ENCODE measurements at places on chromosomes 7 and 10.
A peak's percentile ranks its signal among the peaks of the same experiment; 100 is the strongest.

GRCh38 chr10:42972946-42973345 lies 103.9 kb upstream of the RET start:
- DNase-seq, result no peak

- no peak for DNase-seq
Observed at GRCh38 chr7:102122026-102122425, 164.6 kb upstream of the SH2B2 start.

GRCh38 chr10:17802976-17803375 lies 6.2 kb upstream of the MRC1 start:
- DNase-seq, result no peak

DNA sequence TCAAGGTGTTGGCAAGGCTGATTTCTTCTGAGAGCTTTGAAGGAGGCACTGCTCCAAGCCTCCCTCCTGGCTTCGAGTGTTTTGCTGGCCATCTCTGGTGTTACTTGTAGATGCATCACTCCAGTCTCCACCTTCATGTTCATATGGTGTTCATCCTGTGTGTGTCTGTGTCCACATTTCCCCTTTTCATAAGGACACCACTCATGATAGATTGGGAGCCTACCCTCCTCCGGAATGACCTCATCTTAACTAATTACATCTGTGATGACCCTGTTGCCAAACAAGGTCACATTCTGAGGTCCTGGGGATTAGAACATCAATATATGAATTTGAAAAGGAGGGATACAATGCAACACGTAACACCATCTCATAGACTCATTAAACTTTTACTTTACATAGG lies 119.0 kb downstream of the CREB5 start:
- DNase-seq, result no peak

DNA sequence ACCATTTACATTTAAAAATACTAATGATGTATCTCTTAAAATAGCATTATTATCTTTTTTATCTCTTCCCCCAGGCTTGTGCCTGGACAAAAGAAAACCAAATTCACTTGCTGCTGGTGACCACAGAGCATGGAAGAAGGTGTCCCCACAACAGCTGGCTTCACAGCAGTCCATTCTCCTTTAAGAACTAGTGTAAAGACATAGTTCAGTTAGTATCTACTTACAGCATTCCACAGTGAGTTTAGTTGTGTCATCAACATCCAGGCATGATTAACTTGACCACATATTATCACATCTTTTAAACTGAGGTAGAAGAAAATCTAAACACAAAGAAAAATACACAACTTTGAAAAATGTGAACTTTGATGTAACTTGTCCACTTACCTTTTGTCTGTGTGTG lies 55.0 kb downstream of the LRRC17 start:
- DNase-seq, result no peak

DNA sequence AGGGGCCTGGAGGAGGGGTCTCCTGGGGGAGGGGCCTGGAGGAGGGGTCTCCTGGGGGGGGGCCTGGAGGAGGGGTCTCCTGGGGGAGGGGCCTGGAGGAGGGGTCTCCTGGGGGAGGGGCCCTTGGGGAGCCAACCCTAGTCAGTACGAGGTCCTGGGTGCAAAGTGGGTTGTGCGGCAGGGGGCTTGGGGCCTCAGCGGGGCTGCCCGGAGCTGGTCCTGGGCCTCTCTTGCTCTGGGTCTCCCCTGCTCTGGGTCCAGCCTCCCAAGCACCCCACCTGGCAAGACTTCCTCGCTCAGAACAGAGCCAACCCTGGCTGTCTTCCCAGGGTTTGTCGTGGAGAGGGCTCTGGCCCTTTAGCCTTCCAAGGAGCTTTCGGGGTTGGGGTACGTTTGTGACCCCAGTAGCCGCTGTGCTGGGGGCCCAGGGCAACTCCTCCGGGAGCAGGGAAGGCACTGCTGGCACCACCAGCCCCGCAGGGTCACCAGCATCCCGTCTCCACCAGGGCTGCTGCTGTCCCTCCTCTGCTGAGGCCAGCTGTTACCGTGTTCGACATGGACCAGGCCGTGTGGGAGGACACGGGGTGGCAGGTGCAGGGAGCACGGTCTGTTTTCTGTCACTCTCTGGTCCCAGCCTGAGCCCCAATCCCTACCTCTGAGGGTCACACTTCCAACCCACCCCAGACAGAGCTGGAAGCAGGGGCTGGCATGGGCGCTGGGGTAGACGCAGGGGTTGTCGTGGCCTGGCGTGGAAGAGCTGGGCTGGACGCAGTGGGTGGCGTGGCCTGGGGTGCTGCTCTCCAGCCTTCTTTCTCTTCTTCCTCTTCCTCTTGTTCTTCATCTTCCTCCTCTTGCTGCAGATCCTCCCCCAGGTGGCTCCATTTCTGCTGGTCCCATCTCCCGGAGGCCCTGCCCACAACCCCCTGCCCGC lies 22.8 kb downstream of the PWWP2B start:
- DNase-seq, result no peak

- no peak for DNase-seq
Observed at GRCh38 chr7:93765475-93765874, 125.1 kb downstream of the TFPI2 start.

DNA sequence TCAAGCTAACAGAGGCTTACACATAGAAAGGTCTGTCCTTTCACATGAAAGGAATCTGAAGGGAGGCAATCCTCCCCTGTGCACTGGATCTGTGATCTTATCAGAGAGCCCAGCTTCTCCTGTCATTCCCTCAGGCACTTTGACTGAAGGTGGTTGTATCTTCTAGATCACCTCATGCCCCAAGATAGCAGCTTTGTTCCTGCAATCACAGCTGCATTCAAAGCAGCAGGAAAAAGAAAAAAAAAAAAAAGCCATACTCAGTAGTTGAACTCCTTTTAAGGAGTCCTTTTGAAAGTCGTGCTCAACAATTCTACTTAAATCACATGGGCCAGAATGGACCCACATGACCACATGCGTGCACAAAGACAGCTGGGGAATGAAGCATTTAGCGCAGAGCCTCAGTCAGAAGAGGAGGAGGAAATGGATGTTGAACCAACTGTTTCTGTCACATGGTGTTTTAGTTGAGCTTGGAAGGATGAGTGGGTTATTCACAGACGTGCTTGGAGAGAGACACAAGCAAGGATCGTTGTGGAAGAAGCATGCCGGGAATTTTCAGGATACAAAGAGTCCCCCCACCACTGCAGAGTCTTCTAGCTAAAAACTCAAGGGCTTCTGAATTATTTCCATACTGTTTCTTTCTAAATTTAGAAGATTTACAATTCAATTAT lies 13.0 kb upstream of the PFKP start:
- no peak for DNase-seq

GRCh38 chr10:62647375-62648092 lies 157.0 kb upstream of the ADO start:
- DNase-seq, result no peak

- peak; percentile 17 for DNase-seq
Observed at GRCh38 chr10:123096452-123096851, 39.3 kb upstream of the HMX3 start.

- no peak for DNase-seq
Observed at GRCh38 chr7:140062118-140062527, 628 bp downstream of the PARP12 start.

GRCh38 chr7:39464350-39465054 lies 101.7 kb upstream of the YAE1 start:
- no peak for DNase-seq

- DNase-seq, result no peak
Observed at GRCh38 chr10:101367569-101368453, 13.8 kb downstream of the BTRC start.

Data from head of caudate nucleus (tissue), 42 donors.